ENCODE measurements at places on chromosomes 7 and 10. TPM values are rescaled to one million over a fixed set of nuclear protein-coding genes. Genes with fewer than 3 reads are reported as not detected.

DNA sequence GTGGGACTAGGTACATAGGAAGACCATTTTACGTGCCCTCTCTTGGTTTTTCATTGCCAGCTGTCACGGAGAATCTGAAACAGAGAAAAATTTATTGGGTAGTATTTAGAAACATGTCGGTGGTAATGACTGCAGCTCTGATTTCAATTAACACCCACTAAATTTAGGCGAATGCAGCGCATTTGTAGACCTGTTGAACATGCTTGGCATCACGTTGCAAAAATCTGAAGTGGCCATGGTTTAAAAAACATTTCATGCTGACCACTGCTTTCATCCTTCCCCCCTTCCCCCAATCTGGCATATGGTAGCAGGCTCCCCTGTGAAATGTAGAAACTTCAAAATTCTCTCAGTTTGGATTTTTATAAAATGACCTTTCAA, 34.0 kb downstream of the LRMDA start:
- no peak for DNase-seq

DNA sequence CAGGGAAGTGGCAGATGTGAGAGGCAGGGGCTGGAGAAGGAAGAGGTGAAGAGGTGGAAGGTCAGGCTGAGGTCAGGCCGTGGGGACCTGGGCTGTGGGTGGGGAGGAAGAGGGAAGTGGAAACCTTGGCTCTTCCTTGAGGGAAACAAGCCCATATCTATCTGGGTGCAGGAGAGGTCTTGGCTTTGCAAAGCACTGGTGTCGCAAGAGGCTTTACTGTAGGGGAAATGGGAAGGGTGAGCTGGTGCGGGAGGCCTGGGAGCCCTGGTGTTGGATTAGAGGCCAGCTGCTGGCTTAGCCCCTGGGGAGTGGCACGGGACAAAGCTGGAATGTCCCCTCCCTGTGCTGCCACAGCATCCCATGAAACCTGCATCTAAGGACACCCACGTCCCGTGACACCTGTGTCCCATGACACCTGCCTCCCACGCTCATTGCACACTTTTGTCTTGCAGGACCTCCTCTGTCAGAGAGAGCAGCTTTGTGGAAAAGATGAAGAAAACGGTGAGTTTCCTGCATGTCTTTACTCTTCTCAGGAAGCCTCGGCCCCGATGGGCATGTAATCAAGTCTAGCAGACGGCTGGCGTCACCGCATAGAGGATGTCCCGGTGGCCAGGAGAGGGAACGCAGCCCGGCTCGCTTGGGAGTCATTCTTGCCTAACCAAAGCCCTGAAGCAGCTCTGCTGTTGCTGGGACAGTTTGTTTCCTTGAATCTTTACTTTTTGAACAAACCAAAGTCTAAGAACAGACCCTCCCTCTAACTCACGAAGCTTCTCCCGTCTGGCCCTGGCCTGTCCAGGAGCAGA, 22.2 kb downstream of the TMEM120A start:
- DNase-seq = no peak

GRCh38 chr7:68125168-68125567, 1128.5 kb downstream of the TYW1 start:
- no peak for DNase-seq

DNA sequence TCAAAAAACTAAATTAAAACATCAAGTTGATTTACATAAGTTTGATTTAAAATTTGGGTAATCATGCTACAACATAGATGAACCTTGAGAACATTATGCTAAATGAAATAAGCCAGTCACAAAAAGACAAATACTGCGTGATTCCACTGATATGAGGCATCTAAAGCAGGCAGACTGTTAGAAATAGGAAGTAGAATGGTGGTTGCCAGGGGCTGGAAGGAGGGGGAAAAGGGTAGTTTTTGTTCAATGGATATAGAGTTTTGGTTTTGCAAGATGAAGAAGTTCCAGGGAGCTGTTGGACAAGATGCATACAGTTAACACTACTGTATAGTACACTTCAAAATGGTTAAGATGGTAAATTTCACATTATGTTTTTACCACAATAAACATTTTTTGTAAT, 45.0 kb upstream of the IFRD1 start:
- no peak for DNase-seq

GRCh38 chr10:132054564-132054963, 11.2 kb upstream of the JAKMIP3 start:
- no peak for DNase-seq

DNA sequence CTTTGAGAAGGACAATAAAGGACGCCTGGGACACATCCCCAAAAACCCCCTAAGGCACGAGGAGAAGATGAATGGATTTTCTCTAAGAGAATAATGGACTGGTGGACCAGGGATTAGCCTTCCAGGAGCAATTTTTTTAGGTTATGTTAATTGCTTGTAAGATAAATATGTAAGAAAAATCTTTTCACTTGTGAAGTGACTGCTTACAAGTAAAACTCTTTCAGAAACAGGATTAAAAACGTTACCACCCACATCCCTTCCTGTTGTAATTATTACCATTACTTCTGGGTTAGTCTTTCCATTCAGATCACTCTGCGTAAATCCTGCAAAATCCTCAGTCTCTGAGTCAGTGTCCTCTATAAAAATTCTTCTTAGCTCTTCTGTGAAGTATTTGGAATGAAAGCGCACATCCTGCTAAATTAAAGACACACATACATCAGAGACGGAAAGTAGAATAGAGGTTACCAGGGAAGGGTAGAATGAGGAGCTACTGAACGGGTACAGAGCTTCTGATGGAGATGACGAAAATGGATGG, 34.3 kb downstream of the CDCA7L start:
- DNase-seq = no peak

DNA sequence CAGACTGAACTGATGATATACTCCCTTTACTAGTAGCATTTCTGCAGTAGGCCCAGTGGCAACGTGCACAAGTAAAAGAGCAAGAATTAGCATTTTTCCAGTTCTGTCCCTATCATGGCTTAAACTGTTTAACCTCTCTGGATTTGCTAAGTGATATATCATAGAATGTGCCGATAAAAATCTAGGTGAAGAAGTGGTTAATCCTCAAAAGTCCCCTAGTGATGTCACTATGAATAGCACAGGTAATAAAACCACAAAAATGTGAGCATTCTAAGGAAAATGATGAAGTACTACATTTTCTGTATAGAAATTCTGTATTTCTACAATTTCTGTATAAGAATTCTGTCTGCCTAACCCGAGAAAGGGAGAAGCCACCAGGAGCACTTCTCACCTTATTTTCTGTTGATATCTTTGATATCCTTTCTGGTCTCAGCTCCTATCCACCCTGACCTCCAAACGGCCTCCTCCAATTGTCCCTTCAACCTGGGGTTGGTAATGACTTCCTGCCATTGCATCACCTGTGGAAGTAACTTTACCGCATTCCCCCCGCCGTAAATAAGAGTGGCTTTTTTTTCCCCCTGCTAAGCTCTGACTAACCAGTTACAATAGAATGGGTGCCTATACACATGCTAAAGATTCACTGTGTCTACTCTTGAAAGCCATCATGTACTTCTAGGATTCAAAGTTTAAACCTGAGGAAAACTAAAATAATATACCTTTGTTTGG, 155.9 kb upstream of the ASAH2 start:
- DNase-seq = peak; percentile 57

- DNase-seq = no peak
These were observed 196.4 kb downstream of the CREB5 start for GRCh38 chr7:28608731-28609130.

DNA sequence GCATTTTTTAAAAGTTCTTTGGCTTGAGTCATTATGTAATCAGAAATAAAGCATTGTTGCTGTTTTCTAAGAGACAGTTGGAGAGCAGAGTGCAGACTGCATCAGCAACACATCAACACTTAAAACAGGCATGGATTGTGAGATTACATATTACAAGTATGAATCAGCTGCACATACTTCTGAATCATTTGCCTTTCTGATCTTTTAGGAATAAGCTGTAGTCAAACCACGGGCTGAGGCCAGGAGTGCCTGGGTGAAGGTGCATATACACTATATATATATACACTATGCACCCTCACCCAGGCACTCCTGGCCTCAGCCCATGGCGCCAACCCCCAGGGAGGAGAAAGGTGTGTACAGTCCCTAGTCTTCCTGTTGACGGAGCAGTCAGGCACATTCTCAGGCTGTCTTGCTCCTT, 52.4 kb upstream of the DLX6 start:
- peak; percentile 64 for DNase-seq

DNA sequence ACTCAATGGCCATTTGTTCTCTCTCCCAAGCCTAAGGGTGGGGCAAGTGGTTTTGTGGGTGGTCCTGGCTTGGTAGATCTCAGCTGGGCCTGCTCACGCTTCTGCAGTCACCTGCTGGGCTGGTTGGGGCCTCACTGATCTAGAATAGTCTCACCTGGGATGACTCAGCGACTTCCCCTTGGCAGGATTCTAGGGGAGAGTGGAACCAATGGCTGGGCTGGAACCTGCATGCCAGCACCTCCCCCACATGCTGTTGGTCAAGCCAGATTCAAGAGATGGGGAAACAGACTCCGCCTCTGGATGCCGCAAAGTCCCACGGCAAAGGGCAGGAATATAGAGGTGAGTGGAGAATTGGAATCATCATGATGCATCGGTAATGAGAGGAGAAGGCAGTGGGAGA, 292.9 kb upstream of the NPVF start:
- DNase-seq = no peak

- no peak for DNase-seq
These were observed 24.7 kb upstream of the ST8SIA6 start for GRCh38 chr10:17479015-17479615.

Gene KCNMA1
- total RNA-seq = 3.9 TPM

Gene NXPH1
- total RNA-seq = not detected

Gene PPP1R9A
- total RNA-seq = not detected

Gene NACAD
- total RNA-seq = 4.4 TPM

Gene UNC5B
- total RNA-seq = 0.67 TPM

Gene ACTR3C
- total RNA-seq = 2.9 TPM

Gene HMX2
- not detected for total RNA-seq

Gene RSPH10B
- 0.04 TPM for total RNA-seq

Gene CHST15
- total RNA-seq = 31.9 TPM

Gene EN2
- total RNA-seq = not detected

All from foreskin keratinocyte (primary cell).